ENCODE measurements at places on chromosomes 5 and 9.

- H3K4me1 ChIP-seq, result no peaks in the 10 kb centered on the region
- no peaks in the 10 kb centered on the region for H3K27me3 ChIP-seq
- DNase-seq, result no peak
Measured at GRCh38 chr9:117835798-117836197, 131.6 kb downstream of the TLR4 start.

- DNase-seq, result no peak
- H3K27me3 ChIP-seq, result no peaks in the 10 kb centered on the region
- no peak overlapping the region for H3K4me3 ChIP-seq
- H3K4me1 ChIP-seq, result no peaks in the 10 kb centered on the region
- H3K36me3 ChIP-seq, result no peaks in the 10 kb centered on the region
Measured at GRCh38 chr9:14806941-14807520, 84.5 kb upstream of the CER1 start.

GRCh38 chr5:10491673-10492026 lies 50.0 kb downstream of the ROPN1L start:
- H3K27me3 ChIP-seq, result no peaks in the 10 kb centered on the region
- H3K36me3 ChIP-seq, result no peaks in the 10 kb centered on the region
- H3K4me1 ChIP-seq, result peaks cover 2% of the 10 kb centered on the region
- no peak overlapping the region for H3K4me3 ChIP-seq

GRCh38 chr9:10443868-10444204 lies 169.0 kb downstream of the PTPRD start:
- no peaks in the 10 kb centered on the region for H3K27me3 ChIP-seq
- H3K36me3 ChIP-seq, result no peaks in the 10 kb centered on the region
- no peak for DNase-seq
- no peaks in the 10 kb centered on the region for H3K4me1 ChIP-seq
- no peak overlapping the region for H3K4me3 ChIP-seq
- H3K27ac ChIP-seq, result no peak overlapping the region

DNA sequence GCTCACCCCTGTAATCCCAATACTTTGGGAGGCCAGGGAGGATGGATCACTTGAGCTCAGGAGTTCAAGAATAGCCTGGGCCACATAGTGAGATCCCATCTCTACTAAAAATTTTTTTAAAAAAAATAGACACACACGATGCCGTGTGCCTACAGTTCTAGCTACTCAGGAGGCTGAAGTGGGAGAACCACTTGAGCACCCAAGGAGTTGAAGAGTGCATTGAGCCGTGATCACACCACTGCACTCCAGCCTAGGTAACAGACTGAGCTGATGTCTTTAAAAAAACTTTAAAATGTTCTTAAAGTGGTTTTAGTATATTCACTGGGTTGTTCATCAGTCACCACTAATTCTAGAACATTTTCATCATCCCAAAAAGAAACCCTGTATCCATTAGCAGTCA lies 51.9 kb upstream of the RNF38 start:
- no peaks in the 10 kb centered on the region for H3K27me3 ChIP-seq
- H3K27ac ChIP-seq, result no peak overlapping the region
- H3K4me3 ChIP-seq, result no peak overlapping the region
- H3K36me3 ChIP-seq, result no peaks in the 10 kb centered on the region
- peaks cover 2% of the 10 kb centered on the region for H3K4me1 ChIP-seq

GRCh38 chr9:81719972-81720371 lies 30.6 kb upstream of the TLE1 start:
- no peak overlapping the region for H3K27ac ChIP-seq
- H3K4me3 ChIP-seq, result no peak overlapping the region
- H3K4me1 ChIP-seq, result no peaks in the 10 kb centered on the region
- no peaks in the 10 kb centered on the region for H3K27me3 ChIP-seq
- H3K36me3 ChIP-seq, result no peaks in the 10 kb centered on the region

GRCh38 chr5:160064417-160064810 lies 54.8 kb downstream of the PWWP2A start:
- no peaks in the 10 kb centered on the region for H3K36me3 ChIP-seq
- H3K4me1 ChIP-seq, result peaks cover 33% of the 10 kb centered on the region
- H3K27me3 ChIP-seq, result no peaks in the 10 kb centered on the region
- no peak overlapping the region for H3K4me3 ChIP-seq
- DNase-seq, result no peak

DNA sequence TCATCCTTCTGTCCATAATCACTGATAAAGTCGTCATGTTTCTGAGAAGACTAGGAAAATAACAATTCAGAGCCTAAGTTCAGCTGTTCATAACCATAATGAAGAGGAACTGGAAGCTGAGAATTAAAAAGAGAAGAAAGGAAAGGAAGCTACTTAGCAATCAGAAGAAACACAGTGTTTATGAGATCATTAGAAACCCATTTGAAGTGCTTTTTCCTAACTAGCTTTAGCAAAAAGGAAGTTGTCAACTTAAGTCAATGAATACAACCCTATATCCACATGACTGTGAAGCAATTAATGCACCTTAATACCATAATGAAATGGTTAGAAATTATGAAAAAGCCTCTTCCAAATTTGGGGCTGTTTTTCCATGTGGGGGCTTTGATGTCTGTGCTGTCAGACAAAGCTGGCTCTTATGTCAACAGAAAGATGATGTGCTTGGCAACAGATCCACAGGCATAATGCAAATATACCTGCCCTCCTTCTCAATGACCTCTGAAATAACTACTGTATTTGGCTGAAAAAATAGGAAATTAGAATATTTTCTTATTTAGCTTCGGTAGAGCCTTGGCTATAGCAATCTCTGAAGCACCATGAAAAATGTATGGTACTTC lies 463.5 kb downstream of the RASEF start:
- H3K27ac ChIP-seq, result no peak overlapping the region
- H3K4me1 ChIP-seq, result no peaks in the 10 kb centered on the region
- no peaks in the 10 kb centered on the region for H3K27me3 ChIP-seq
- no peak for DNase-seq
- no peaks in the 10 kb centered on the region for H3K36me3 ChIP-seq
- H3K4me3 ChIP-seq, result no peak overlapping the region

DNA sequence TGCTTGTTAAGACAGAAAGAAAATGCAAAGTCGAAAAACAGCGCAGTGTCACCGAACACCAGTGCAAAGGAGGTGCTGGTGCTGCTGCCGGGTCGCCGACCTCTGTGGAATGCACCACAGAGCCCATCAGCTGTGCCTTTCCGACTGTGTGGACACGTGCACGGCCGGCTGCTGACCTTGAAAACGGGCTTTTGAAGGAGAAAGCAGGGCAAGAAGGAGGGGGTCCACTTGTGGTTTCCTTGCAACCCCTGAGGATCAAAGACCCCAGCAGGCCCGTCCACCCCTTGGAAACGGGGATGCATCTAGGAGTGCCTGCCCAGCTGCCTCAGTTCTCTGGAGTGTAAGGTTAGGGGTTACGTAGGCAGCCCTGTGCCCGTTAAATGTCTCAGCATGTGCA lies 6.2 kb upstream of the OLFM1 start:
- H3K4me1 ChIP-seq, result peaks cover 1% of the 10 kb centered on the region
- peaks cover 49% of the 10 kb centered on the region for H3K27me3 ChIP-seq
- no peak overlapping the region for H3K4me3 ChIP-seq
- no peak for DNase-seq
- no peak overlapping the region for H3K27ac ChIP-seq

DNA sequence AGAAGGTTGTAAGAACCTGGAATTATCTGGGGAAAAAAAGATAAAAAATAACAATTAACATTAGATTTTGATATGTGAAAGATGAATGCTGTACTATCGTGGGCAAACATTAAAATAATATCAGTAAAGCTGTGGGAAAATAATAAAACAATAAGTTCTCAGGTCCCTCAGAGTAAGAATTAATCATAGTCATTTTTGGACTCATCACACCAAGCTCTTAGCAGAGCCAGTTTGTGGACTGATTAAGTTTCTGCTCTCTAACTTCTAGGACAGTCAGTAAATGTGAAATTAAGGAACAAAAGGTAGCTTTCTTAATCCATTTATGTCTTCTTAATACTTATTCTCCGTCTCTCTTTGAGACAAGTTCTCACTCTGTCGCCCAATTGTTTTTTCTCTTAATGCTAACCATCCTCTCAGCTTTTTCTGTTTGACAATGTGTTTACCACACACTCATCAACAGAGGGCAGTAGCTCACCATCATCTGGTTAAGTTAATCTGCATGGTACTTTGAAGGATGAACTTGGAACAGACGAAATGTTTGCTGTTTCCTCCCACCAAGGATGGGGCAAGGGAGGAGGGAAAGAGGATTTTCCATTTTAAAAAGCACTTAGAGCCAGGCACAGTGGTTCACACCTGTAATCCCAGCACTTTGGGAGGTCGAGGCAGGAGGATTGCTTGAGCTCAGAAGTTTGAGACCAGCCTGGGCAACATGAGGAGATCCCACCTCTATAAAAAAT lies 5.3 kb upstream of the ACO1 start:
- H3K4me1 ChIP-seq, result peaks cover 4% of the 10 kb centered on the region
- no peak overlapping the region for H3K4me3 ChIP-seq
- H3K27me3 ChIP-seq, result peaks cover 9% of the 10 kb centered on the region
- no peaks in the 10 kb centered on the region for H3K36me3 ChIP-seq

DNA sequence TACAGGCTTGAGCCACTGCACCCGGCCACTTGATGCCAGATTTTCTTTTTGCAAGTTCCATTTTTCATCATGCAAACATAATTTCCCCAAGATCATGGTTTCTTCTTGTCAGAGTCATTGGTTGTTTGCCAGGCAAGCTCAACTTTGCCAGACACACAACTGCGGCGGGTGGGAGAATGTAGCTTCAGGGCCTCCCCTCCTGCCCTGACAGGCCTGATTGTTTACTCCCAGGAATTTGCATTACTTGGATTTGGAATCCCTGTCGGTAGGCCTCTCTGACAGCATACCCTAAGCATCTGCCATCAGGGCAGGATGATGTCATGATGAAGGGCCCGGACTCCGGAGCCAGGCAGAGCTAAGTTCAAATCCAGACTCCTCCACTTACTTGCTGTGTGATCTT lies 15.1 kb downstream of the RPS14 start:
- H3K27ac ChIP-seq, result no peak overlapping the region
- no peaks in the 10 kb centered on the region for H3K36me3 ChIP-seq
- no peaks in the 10 kb centered on the region for H3K27me3 ChIP-seq
- H3K4me3 ChIP-seq, result no peak overlapping the region

GRCh38 chr9:108033976-108034964 lies 544.7 kb upstream of the KLF4 start:
- DNase-seq, result no peak
- no peak overlapping the region for H3K27ac ChIP-seq
- no peak overlapping the region for H3K4me3 ChIP-seq
- no peaks in the 10 kb centered on the region for H3K27me3 ChIP-seq
- no peaks in the 10 kb centered on the region for H3K36me3 ChIP-seq
- peaks cover 8% of the 10 kb centered on the region for H3K4me1 ChIP-seq

DNA sequence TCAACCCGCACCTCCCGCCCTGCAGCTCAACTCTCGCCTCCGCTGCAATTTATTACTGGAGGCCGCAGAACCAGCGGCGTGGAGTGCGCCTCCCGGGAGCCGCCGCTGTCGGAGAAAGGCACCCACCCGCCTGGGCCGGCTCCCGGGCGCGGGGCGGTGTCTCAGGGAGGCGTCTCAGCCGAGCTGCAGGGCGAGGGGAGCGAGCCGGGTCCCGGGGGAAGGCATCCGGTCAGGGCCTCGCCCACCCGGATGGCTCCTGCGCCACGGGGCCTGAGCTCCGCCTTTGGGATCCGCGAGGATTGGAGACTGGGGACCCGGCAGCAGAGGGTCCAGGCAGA lies 32.9 kb downstream of the TSPAN17 start:
- H3K27me3 ChIP-seq, result peaks cover 64% of the 10 kb centered on the region
- H3K4me3 ChIP-seq, result no peak overlapping the region
- H3K4me1 ChIP-seq, result no peaks in the 10 kb centered on the region
- H3K36me3 ChIP-seq, result no peaks in the 10 kb centered on the region
- DNase-seq, result no peak
- H3K27ac ChIP-seq, result no peak overlapping the region

GRCh38 chr5:126851501-126852011 lies 74.6 kb downstream of the LMNB1 start:
- DNase-seq, result no peak
- H3K36me3 ChIP-seq, result no peaks in the 10 kb centered on the region
- no peak overlapping the region for H3K27ac ChIP-seq
- no peaks in the 10 kb centered on the region for H3K27me3 ChIP-seq
- H3K4me1 ChIP-seq, result no peaks in the 10 kb centered on the region

DNA sequence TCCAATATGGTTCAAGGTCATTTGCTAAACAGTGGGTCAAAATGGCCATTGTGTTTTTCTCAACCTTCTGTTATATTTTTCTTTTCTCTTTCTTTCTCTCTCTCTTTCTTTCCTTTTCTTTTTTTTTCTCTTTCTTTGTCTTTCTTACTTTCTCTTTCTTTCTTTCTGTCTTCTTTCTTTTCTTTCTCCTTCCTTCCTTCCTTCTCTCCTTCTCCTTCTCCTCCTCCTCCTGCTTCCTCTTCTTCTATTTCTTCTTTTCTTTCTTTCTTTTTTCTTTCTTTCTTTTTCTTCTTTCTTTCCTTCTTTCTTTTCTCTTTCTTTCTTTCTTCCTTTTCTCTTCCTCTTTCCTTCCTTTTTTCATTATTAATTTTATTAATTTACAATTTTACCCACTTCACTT lies 619.5 kb downstream of the IRX1 start:
- no peak overlapping the region for H3K4me3 ChIP-seq
- no peaks in the 10 kb centered on the region for H3K36me3 ChIP-seq
- H3K27ac ChIP-seq, result no peak overlapping the region
- DNase-seq, result no peak

GRCh38 chr9:137982200-137982599 lies 104.6 kb downstream of the CACNA1B start:
- H3K27me3 ChIP-seq, result no peaks in the 10 kb centered on the region
- H3K4me3 ChIP-seq, result no peak overlapping the region
- H3K27ac ChIP-seq, result no peak overlapping the region
- H3K36me3 ChIP-seq, result no peaks in the 10 kb centered on the region
- no peaks in the 10 kb centered on the region for H3K4me1 ChIP-seq
- no peak for DNase-seq

DNA sequence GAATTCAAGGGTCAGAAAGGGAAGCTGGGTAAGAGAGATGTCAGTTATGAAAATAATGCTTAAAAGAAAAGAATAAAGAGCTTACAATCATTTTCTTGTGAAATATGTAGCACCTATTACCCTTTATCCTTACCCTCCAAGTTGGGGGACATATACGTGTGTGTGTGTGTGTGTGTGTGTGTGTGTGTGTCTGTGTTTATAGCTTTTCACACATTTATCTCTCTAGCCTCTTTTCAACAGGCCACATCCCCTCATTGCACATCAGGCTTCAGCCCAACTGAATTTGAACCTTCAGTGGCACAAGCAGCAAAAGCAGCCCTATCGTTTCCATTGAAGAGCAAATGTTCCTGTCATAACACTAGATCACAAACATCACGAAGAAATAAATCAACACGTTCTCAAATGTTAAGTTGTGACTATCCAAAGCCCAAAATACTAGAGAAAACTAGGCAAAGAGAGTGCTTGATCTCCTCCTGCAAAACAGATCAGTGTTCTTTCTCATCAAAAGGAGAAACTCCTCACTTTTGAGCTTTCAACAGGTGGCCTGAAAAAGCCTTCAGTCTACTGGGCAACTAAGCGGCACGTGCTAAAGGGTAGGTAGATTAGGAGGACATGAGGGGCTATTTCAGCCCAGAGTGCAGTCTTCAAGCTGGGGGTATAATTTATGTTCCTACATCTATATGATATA lies 416.4 kb downstream of the EFNA5 start:
- no peaks in the 10 kb centered on the region for H3K27me3 ChIP-seq
- no peak for DNase-seq
- H3K4me1 ChIP-seq, result no peaks in the 10 kb centered on the region
- H3K27ac ChIP-seq, result no peak overlapping the region
- no peak overlapping the region for H3K4me3 ChIP-seq

GRCh38 chr5:28421141-28421540 lies 1382.8 kb upstream of the CDH9 start:
- no peak overlapping the region for H3K27ac ChIP-seq
- H3K4me3 ChIP-seq, result no peak overlapping the region
- DNase-seq, result no peak
- no peaks in the 10 kb centered on the region for H3K27me3 ChIP-seq
- no peaks in the 10 kb centered on the region for H3K4me1 ChIP-seq

Data from keratinocyte (primary cell).